ENCODE measurements at places on chromosomes 3 and 15. TPM values are rescaled to one million over a fixed set of nuclear protein-coding genes. Genes with fewer than 3 reads are reported as not detected.

ALS2CL gene
- total RNA-seq = 64.5 TPM

DNA sequence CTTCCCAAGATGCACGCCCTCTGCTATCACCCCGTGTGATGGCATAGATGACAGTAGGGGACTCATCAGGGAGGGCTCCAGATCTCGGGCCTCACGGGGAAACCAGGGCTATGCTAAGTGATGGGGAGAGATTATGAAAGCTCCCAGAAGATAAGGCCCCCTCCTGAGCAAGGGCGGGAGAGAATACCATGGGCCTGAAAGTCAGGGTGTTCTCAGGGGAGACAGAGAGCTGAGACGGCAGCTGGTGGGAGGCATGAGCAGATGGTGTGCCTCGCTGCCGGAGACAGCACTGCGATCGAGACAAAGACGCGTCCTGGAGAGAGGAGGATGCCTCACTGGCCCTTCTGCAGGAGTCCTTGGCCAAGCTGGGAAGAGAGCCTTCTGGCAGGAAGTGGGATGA is 106.5 kb upstream of the ADPGK start:
- no peaks in the 10 kb centered on the region for H3K27me3 ChIP-seq
- no peaks in the 10 kb centered on the region for H3K36me3 ChIP-seq
- H3K4me1 ChIP-seq = no peaks in the 10 kb centered on the region
- H3K4me3 ChIP-seq = no peak overlapping the region
- H3K27ac ChIP-seq = no peak overlapping the region
- no peak for DNase-seq

DNA sequence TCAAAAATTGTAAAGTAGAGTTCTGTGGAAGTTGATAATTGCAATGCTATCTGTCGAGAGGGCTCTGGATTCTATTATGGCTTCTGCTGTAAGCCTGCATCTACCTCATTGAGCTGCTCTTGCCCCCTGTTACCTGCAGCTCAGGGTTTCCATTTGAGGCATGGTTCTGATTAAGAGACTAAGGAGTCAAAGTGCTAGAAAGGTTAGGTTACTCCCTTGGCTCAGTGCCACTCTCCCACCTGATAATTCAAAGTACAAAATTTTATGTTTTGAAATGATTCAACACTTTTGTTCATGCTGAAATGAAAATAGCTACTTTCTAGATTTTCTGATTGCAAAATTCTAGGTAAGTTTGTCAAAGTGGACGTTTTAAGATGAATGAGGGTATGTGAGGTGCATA is 220.5 kb upstream of the SATB1 start:
- H3K27me3 ChIP-seq = no peaks in the 10 kb centered on the region
- H3K4me1 ChIP-seq = no peaks in the 10 kb centered on the region
- no peaks in the 10 kb centered on the region for H3K36me3 ChIP-seq
- H3K27ac ChIP-seq = no peak overlapping the region

CHRFAM7A gene
- 1.1 TPM for total RNA-seq

GRCh38 chr3:39122813-39123212 is 15.3 kb downstream of the TTC21A start:
- no peak overlapping the region for H3K4me3 ChIP-seq
- peaks cover 4% of the 10 kb centered on the region for H3K4me1 ChIP-seq
- DNase-seq = no peak
- H3K36me3 ChIP-seq = no peaks in the 10 kb centered on the region
- no peak overlapping the region for H3K27ac ChIP-seq
- no peaks in the 10 kb centered on the region for H3K27me3 ChIP-seq

GRCh38 chr3:122055215-122055614 is at the start of gene CD86:
TSS of gene CD86 (plus strand) at chr3:122055362. CDS start at chr3:122055490, 128 bp downstream.
- H3K4me3 ChIP-seq = peak within 1 kb of the TSS; percentile 25
- H3K27ac ChIP-seq = peak within 1 kb of the TSS; percentile 45

GRM7 gene
- not detected for total RNA-seq

- no peak overlapping the region for H3K27ac ChIP-seq
- no peaks in the 10 kb centered on the region for H3K27me3 ChIP-seq
- H3K4me1 ChIP-seq = no peaks in the 10 kb centered on the region
- no peak overlapping the region for H3K4me3 ChIP-seq
- DNase-seq = no peak
These were observed 160.0 kb upstream of the WNT5A start for GRCh38 chr3:55647063-55647462.

SNAP23 gene
- total RNA-seq = 81.9 TPM

GRCh38 chr3:126201168-126201567 is 20.8 kb upstream of the ALDH1L1 start:
- no peaks in the 10 kb centered on the region for H3K36me3 ChIP-seq
- no peak overlapping the region for H3K27ac ChIP-seq
- no peaks in the 10 kb centered on the region for H3K27me3 ChIP-seq
- no peaks in the 10 kb centered on the region for H3K4me1 ChIP-seq
- no peak overlapping the region for H3K4me3 ChIP-seq

TMEM212 gene
- not detected for total RNA-seq

DNA sequence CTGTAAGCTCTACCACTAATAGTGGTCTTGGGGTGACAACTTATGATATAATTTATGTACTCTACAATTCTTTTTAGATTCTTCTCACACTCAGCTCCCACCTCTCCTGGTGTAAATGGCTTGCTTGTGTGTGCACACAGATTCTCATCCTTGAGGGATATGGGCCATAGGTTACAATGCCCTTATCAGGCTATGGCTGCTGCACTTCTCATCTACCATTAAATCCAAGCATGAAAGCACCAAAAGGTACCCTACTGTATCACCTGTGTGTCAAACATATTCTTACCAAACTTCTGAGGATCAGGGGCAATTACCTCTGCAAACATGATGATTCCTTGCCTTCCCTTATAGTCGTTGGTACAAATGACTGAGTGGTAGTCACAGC is 891.9 kb downstream of the SQOR start:
- H3K4me3 ChIP-seq = no peak overlapping the region
- H3K4me1 ChIP-seq = no peaks in the 10 kb centered on the region
- no peaks in the 10 kb centered on the region for H3K27me3 ChIP-seq
- no peak overlapping the region for H3K27ac ChIP-seq

DNA sequence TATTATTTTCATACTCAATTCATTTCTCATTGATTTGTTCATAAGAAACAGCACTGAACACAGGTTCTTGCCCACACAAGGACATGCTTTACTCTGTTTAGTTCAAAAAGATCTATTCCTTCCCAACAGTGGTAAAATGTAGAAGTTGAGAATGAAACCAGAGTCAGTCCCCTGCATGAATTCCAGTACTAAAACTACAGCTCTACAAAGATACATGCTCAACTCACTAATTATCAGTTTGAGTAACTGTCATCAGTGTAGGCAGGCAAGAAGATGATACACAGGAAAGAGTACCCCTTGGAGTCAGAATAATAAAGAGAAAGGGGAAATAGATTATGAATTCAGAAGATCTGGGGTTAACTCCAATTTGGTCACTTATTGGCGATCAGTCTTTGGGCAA is 43.2 kb downstream of the NR2E3 start:
- H3K36me3 ChIP-seq = peaks cover 62% of the 10 kb centered on the region
- no peaks in the 10 kb centered on the region for H3K4me1 ChIP-seq
- DNase-seq = no peak
- no peaks in the 10 kb centered on the region for H3K27me3 ChIP-seq

CAV3 gene
- 0.32 TPM for total RNA-seq
